Activated gamma-delta T cell treated with Interleukin-2 at 50 U/mL for 16 hours (primary cell): ENCODE measurements at places on chromosomes 3 and 15.

DNA sequence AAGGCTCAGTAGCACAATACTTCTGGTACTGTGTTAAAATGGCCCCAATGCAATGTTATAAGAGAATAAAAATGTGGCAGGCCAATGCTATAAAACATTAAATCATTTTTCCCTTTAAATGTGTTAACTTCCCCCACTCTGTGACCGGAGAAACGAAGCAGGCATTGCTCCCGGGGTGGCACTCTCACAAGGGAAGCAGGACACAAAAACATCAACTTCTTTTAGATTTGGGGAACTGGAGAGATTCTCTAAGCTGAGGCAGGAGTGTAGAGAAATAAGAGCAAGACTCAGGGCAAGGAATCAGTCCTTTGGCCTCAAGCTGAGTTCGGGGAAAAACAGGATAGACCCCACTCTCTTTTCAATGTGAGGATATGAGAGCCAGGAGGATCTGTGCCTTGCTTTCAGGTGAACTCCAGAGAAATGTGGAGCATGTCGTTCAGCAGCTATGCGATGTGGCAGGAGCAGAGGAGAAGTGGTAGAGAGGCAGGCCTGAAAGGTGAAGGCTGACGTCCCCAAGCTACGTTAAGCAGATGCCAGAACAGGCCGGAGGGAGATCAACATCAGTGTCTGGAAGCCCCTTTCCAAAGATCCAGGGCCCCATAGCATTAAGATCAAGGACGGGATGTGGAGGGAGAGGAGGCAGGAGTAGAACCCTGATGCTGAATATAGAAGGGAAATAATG, 160.2 kb downstream of the PLD1 start:
- DNase-seq, result no peak

- DNase-seq, result no peak
Measured at GRCh38 chr3:55000546-55000945, 72.7 kb upstream of the LRTM1 start.

GRCh38 chr15:42650208-42651066, 75.0 kb downstream of the STARD9 start:
- peak; percentile 52 for DNase-seq

GRCh38 chr3:118267588-118267987, 767.1 kb downstream of the IGSF11 start:
- no peak for DNase-seq

GRCh38 chr15:84681831-84682230, 23.8 kb upstream of the NMB start:
- no peak for DNase-seq

DNA sequence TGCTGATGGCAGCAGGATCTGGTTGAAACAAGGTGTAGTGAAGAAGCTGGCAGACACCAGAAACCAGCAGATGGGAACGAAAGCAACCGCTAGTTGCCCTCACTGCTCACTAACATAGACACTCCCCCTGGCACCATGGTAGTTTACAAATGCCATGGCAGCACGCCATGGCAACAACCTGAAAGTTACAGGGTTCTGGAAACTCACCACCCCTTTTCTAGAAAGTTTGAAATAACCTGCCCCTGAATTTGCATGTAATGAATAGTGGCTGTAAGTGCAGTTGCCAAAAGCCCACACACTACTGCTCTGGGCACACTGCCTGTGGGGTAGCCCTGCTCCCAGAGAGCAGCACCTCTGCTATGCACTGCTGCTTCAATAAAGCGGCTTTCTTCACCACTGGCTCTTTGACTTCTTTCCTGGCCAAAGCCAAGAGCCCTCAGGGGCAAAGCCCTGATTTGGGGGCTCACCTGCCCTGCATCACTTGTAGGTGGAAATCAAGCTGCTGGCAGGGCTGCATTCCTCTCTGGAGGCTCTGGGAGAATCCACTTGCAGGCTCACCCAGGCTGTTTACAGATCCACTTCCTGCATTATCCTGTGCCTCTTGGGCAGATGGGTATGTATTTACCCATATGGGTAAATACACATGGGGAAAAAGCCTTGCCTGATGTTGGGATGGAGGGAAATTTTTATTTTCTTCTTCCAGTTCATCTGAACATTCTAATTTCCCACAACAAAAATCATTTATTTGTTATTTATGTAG, 2.0 kb upstream of the GP9 start:
- no peak for DNase-seq

- no peak for DNase-seq
Measured at GRCh38 chr3:81444817-81445460, 316.5 kb downstream of the GBE1 start.

DNA sequence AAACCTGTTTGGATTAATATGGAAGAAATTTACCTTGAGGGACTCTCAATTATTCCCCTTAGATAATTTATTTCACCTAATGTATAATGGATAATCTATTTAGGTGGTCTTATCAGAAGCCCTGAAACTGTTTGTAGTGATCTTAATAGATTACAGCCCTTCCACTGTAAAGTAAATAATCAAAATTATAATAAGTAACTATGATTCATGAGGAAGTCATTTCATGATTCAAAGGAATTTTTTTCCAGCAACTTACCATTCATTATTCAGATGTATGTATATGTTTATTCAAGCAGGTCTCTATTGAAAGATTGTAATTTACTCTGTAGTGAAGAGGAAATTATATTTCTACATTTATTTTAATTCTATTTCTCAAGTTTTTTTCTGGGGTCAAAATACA, 250.6 kb upstream of the ROBO1 start:
- DNase-seq, result no peak

GRCh38 chr3:145219355-145220235, 941.4 kb downstream of the PLOD2 start:
- no peak for DNase-seq

- no peak for DNase-seq
Measured at GRCh38 chr3:140427786-140428185, 250.1 kb upstream of the TRIM42 start.

GRCh38 chr15:86650094-86650493, 570.4 kb downstream of the AGBL1 start:
- no peak for DNase-seq

DNA sequence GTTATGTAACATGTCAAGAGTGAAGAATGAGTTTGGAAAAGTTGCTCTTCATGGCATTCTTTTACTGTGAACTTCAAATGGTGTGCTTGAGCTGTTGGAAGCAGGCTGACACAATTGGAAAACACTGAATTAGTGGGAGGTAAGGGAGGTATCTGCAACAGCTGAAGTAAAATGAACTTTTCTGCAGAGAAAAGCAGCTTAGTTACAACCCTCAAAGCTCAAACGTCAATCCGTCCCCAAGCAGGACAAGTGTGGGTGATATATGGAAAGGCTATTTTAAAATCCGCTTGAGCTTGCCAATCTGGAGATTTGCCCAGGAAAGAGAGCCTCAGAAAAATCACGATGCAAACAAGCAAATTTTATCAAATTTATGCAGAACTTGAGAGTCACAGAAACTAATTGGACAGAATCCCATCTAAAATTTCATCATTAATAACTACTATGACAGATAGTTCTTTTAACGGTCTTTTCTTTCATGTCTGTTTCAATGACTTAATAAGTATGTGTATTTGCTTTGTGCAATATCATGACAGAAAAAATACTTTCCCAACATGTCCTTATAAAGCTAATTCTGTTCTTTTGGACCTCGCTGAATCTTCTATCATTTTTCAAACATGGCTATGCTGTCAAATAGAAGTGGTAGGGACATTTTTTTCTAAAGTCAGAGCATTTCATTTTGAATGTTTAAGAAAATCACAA, 266.6 kb upstream of the SLITRK3 start:
- no peak for DNase-seq

DNA sequence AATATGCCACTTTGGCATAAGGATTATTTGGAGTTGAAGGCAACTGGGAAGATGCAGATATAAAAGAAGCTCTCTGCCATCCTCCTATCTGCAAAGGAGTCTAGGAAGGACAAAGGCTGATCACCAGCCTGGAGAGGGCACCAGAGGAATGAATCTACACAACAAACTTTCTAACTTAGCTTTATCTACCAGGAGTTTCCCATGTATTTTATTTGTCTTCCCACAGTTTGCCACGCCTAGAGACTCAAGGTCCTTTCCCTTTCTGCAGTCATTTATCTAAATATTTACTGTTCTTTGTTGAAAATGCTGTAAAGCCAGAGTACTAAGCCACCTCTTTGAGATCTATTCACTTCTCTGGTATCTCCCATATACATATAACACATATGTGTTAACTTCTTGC, 32.2 kb downstream of the GPR176 start:
- no peak for DNase-seq

DNA sequence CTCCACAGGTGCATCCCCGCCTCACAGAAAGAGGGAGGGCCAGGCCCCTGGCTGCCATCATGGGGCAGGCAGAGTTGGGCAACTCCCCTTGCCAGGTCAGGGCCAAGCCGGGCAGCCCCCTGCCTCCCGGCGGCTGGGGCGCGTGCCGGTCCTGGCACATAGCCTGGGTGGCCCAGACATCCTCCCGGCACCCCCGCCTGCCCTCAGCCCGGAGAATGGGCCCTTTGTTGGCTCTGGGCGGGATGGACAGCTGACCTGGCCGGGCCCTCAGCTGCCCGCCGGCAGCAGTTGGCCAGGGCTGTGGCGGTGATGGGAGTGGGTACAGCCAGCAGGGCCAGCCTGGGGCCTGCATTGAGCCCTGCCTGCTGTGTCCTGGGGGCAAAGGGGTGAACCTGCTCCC, 16.5 kb downstream of the PLXNA1 start:
- DNase-seq, result no peak

- peak; percentile 49 for DNase-seq
Measured at GRCh38 chr3:113441051-113441770, at the start of gene CFAP44. TSS of gene CFAP44 (minus strand) at chr3:113441493. CDS start at chr3:113433664, 7,829 bp downstream.

DNA sequence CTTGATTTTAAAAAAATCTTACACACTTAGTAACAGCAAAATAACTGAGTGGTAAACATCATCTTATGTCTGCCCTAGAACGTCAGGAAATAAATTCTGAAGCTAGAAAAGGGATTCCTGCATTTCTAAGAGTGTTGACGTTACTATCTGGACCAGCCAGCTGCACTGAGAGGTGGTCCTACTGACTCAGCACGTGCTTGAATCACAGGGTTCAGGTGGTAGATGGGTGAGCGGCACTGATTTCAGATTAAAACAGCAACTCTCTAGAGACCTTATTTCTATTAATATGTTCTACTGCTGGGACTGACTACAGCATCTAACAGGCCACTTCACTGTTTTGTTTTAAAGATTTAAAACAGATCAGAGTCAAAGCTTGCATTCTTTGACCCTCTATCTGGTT, 377.2 kb downstream of the GABRB3 start:
- no peak for DNase-seq

DNA sequence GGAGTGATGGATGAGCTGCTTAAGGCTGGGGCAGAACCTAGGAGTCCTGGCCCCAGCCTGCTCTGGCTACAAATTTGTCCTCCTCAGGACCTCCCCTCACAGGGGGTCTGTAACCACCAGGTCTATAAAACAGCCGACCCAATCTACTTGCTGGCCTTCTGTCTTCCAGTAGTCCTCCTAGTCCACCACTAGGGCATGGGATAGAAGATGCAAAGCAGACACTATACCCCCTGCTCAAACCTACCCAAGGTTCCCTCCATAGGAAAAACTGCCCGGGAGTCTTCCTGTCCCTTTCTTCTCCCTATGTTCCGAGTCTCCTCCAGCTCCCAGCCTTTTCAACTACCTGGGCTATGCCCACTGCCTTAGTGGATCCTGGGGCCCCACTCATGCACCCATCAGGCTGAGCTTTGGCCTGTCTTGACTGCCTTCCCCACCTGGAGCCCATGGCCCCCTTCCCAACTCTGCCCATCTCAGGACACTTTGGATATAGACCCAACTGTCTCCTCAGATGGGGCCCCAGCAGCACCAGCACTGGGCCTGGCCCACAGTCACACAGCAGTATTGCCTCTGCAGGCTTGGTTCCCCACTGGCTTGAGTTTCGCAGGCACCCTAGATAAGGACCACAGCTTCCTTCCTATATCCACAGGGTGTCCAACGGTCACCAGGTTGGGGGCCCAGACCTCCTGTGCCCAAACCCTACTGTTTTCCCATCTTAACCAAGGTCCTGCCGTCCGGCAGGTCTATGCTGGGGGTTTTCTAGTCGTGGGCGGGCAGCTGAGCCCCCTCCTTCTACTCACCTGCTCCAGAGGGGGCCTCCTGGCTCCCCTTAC, 1.1 kb downstream of the HYAL3 start:
- no peak for DNase-seq

- no peak for DNase-seq
Measured at GRCh38 chr15:42876224-42876623, 44.4 kb downstream of the TTBK2 start.

DNA sequence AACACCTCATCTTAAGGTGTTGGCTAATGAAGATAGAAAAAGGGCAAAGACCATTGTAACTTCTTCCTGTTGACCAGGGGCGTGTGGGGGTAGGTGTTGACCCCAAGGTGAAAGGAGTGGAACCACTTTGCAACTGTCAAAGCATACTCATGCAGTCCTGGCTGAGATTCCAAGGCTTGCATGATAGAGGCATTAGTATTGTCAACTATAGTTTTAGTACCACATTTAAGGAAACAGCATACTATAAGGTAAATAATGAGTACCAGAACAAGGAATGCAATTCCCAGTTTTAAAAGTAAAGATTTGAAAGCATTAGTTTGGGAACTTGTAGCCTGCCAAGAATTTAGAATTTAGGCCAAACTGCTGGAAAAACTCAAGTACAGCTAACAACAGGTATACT, 27.8 kb upstream of the ADGRG7 start:
- DNase-seq, result no peak

- DNase-seq, result no peak
Measured at GRCh38 chr15:81043281-81043934, 42.7 kb downstream of the TLNRD1 start.

DNA sequence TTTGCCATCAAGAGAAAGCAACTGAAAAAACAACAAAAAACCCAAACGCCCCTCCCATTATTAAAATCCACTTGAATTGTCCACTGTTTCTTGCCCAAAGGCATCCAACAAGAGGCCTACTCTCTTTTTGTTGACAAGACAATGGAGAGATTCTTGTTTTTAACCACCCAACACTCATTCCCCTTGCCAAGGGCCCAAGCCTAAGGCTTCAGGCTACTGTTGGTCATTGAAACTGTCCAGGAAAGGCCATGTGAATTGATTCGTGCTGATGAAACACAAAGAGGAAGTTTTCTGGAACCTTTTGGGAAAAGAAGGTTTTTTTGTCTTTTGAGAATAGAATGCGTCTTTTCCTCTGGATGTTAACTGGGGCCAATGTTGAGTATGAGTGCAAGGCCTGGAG, 157.4 kb upstream of the PFN2 start:
- no peak for DNase-seq

DNA sequence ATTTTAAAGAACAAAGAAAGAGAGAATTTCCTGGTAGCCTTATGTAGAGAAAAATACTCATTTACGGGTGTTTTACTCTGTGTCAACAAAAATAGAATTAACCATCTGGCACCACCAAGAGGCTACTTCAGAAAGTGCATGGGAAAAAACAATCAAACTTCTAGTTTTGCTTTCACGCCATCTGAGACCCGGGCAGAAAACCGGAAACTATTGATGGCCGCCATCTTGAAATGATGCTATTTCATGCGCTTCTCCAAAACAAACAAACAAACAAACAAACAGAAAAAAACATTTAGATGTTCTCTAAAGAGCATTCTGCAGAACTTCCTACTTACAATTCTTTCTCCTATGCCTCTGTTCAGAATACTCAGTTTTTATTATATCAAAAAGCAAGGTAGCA, 49.4 kb upstream of the SYNPR start:
- DNase-seq, result no peak
